ENCODE measurements at places on chromosomes 16 and 17.

DNA sequence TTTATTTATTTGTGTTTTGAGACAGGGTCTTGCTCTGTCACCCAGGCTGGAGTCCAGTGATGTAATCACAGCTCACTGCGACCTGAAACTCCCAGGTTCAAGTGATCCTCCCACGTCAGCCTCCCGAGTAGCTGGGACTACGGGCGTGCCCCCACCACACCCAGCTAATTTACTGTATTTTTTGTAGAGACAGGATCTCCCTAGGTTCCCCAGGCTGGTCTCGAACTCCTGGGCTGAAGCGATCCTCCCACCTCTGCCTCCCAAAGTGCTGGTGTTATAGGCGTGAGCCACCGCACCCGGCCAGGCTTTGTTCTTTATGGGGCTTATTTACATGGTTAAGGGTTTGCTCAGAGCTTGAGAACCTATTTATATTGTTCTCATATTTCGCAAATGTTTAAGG lies 5.8 kb upstream of the MEIOB start:
- no peak for DNase-seq

GRCh38 chr17:48510761-48511604 lies 19.8 kb downstream of the HOXB1 start:
- DNase-seq, result no peak

DNA sequence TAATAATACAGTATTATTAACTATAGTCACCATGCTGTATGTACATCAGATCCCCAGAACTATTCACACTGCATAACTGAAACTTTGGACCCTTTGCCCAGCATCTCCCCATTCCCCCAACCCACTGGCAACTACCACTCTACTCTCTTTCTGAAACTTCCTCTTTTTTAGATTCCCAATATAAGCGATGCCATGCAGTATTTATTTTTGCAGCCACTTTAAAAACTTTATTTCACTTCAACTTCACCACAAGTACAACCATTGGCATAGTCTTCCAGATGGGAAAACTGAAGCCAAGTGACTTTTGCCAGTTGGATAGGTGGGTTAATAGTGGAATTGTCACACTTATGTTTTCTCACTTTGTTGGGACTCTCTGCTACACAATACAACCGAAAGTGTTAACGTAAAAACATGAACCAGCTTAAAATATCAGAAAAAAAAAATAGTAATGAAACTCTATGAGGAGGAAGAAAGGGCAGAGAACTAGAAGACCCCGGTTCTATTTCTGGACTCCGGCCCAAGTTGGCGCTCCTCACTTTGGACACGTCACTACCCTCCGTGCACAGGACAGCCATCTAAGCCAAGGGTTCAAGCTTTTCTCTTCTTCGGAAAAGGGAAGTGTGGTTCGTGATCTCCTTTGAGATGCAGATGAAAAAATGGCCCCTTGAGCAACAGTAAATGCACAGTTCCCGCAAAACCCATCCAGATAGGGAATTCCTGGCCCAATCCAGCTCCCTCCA lies 743 bp downstream of the SHCBP1 start:
- no peak for DNase-seq

- DNase-seq, result no peak
These were observed 180.1 kb downstream of the PRKCB start for GRCh38 chr16:24015923-24016322.

DNA sequence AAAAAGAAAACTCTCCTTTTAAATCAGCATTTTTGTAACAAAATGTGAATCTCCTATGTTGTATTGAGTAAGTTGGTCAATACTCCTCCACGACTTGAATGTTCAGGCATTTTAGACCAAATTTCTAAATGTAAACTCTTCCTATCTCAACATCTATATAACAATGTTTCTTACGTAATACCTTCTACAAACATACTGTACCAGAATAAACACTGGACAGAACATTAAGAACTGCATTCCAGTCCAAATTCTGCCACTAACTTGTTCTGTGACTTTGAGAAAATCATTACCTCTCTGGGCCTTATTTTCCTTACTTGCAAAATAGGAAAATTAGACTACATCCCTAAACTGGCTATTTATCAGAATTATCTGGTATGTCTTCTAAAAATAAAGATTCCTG lies 40.1 kb downstream of the AKAP10 start:
- no peak for DNase-seq

DNA sequence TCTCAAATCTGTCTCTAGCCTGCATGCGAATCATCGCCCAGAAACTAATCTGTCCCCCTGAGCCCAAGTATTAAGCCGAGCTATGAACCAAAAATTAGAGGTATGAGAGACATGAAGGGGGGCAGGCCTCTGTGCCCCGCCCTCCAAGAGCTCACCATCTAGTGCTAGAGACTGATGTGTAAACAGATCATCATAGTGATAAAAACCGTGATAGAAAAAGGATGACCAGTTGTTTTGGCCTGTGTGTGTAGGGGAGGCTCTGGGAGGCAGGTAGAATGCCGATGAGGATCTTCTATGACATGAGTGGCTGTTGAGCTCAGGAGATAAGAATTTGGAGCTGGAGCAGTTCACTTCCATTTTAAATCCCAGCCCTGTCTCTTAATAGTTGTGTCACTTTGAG lies 89.1 kb upstream of the TBX2 start:
- no peak for DNase-seq

DNA sequence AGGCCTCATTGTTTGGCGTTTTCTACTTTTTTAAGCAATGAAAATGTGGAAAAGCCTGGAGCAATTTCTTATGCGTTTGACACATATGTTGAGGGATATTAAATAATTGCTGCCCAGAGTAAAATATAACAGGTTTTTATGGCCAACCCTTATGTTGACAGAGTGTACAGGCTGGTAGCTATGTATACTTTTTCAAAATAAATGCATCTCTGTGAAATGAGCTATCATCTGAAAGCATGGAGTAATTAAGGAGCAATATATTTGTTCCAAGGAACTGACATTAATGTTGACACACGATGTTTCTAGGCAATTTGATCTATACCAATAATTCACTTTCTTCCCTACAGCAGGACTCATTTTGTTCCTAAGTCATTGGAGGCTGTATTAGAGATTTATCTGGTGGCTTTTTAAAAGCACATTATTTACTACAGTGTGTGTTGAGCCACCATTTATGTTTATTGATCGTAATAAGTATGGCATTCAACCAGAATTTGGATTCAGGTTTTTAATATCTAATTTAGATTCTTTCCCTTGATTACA lies 11.9 kb upstream of the KRT20 start:
- no peak for DNase-seq

DNA sequence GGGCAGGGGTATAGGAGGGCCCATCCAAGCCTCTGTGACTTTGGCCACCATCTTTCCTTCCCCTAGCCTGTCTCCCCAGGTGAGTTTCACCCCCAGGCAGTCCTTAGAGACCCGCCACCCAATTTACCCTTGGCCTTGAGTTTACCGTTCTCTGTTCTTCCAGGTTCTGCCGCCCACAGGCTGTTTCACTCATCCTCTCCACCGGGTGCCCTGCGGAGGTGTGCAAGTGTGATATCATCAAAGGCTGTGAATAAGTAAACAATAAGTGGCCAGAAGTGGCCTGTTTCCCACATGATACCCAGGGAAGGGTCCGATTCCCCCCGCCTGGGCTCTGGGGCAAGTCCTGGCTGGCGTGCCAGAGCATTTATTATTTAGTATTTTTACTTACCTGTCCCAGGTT lies 15.1 kb upstream of the TLCD3B start:
- no peak for DNase-seq

GRCh38 chr16:77918809-77919707 lies 103.3 kb upstream of the CLEC3A start:
- no peak for DNase-seq

GRCh38 chr17:42296012-42296411 lies 7.7 kb downstream of the STAT5A start:
- DNase-seq, result no peak

- no peak for DNase-seq
These were observed 6.2 kb upstream of the MEOX1 start for GRCh38 chr17:43667947-43668348.

GRCh38 chr16:79112462-79112861 lies 488.1 kb downstream of the MAF start:
- DNase-seq, result no peak

GRCh38 chr17:62737513-62737912 lies 70.6 kb downstream of the MARCHF10 start:
- no peak for DNase-seq

DNA sequence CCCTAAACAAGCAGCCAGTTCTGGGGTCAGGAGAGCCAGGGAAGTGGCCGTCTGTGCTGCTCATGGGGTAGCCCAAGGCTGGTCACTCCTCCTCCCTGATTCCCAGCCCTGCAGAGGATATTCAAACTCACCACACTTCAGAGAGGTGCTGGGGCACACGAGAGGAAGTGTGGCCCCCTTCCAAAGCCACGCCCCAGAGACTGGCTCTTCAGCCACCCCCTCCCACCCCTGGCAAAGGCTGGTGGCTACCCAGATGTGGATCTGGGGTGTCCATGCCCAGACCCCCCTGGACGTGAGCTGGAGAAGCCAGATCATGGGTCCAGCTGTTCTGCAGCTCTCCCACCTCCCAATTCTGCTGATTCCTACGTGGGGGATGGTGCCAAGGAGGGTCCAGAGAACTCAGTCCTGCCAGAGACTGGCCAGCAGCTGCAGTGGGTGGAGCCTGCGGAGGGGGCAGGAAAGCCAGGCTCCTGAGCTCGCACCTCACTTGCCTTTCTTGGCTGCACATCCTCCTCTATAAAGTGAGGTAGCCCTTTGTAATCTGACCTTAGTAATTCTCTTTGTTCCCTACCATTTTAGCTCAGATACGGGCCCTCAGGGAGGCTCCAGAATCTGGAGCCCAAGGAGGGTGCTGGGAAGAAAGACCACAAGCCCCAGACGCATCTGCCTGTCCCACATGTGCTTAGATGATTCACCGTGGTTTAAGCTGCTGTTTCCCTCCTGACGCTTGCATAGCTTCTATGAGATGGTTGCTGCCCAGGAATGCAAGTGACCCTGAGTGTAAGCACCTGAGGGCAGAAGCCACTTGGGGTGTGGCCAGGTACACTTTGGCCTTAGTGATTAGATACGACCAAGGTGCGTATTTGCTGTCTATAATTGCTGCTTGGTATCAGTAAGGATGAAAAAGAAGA lies 15.3 kb downstream of the SDK2 start:
- no peak for DNase-seq

- no peak for DNase-seq
These were observed 637 bp downstream of the RPL23A start for GRCh38 chr17:28720247-28720996.

All from GM12891 (cell line).